Vagina (tissue), 2 donors: ENCODE measurements at places on chromosomes 1 and 21. TPM values are rescaled to one million over a fixed set of nuclear protein-coding genes. Genes with fewer than 3 reads are reported as not detected.

Gene OR2G6
- total RNA-seq, result not detected

Gene GCSAML
- total RNA-seq, result not detected

Gene NR0B2
- not detected for total RNA-seq

Gene C1orf94
- not detected for total RNA-seq

Gene RGS1
- total RNA-seq, result 145 TPM

Gene TAL1
- total RNA-seq, result 7.1 TPM

Gene IL22RA1
- 4.2 TPM for total RNA-seq

Gene CAMK2N1
- 18.9 TPM for total RNA-seq

Gene MMP23B
- 42.7 TPM for total RNA-seq

Gene TP53BP2
- total RNA-seq, result 31.9 TPM

Gene NDUFS5
- total RNA-seq, result 534 TPM

Gene FCGR3B
- 2.5 TPM for total RNA-seq

Gene GON4L
- total RNA-seq, result 50.3 TPM

Gene AMY2A
- total RNA-seq, result not detected

Gene OR2T2
- not detected for total RNA-seq
